ENCODE measurements at places on chromosomes 7 and 10.

GRCh38 chr7:135898226-135898625 is 78.9 kb downstream of the MTPN start:
- no peak for DNase-seq

DNA sequence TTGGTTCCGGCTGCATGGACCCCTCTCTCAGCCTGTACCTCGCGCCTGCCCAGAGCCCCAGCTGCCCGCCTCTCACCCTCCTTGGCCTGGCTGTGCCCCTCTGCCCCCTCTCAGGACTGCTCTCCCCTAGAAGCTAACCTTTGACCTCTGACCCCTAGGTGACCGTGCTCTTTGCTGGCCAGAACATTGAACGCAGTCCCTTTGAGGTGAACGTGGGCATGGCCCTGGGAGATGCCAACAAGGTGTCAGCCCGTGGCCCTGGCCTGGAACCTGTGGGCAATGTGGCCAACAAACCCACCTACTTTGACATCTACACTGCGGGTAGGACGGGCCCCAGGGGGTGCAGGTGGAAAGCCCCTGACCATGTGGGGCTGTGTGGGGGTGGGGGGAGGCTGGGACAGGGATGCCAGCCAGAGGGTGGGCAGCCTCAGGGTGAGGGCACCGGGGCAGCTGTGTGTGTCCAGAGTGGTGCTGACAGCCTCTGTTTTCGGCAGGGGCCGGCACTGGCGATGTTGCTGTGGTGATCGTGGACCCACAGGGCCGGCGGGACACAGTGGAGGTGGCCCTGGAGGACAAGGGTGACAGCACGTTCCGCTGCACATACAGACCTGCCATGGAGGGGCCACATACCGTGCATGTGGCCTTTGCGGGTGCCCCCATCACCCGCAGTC is 8.0 kb downstream of the FLNC start:
- DNase-seq = no peak

DNA sequence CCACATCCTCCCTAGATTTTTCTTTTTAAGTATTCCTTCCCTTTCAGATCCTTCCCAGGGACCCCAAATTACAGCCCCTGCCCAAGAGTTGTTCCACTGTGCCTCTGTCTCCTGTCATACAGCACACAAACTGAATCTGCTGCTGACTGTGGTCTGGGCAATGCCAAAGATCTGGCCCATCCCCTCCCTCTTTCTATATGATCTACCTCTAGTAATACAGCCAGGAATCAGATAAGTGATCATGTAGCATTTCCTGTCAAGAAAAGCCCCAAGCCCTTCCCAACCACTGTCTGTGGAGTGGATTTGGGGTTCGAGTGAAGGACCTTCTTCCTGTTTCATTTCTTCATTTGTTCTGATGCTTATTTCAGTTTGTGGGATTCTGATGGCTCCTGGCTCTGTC is 6.7 kb downstream of the STX1A start:
- DNase-seq = no peak

DNA sequence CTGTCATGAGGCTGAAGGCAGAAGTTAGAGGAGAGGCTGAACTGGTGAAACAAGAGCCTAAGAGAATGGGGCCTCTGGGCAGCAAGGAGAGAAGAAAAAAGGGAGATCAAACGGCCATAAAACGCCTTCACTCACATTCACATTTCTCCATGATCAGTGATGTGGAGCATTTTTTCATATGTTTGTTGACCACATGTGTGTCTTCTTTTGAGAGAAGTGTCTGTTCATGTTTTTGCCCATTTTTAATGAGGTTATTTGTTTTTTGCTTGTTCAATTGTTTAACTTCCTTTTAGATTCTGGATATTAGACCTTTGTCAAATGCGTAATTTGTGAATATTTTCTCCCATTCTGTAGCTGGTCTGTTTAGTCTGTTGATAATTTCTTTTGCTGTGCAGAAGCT is 155.0 kb downstream of the TMEM26 start:
- no peak for DNase-seq

GRCh38 chr10:95414844-95415485 is 124.2 kb upstream of the PDLIM1 start:
- no peak for DNase-seq

GRCh38 chr10:4283846-4284610 is 499.0 kb upstream of the KLF6 start:
- DNase-seq = no peak

- DNase-seq = no peak
These were observed 110.2 kb upstream of the FAM20C start for GRCh38 chr7:81926-82756.

GRCh38 chr10:72318418-72319262 is 36.1 kb downstream of the DNAJB12 start:
- DNase-seq = no peak

- DNase-seq = no peak
These were observed 42.6 kb downstream of the FAM20C start for GRCh38 chr7:234708-235553.

GRCh38 chr7:49398746-49399145 is 374.7 kb upstream of the VWC2 start:
- DNase-seq = no peak

- DNase-seq = no peak
These were observed 3.9 kb downstream of the LRIT1 start for GRCh38 chr10:84237199-84238051.

GRCh38 chr7:4020086-4020485 is 662.0 kb upstream of the FOXK1 start:
- no peak for DNase-seq

DNA sequence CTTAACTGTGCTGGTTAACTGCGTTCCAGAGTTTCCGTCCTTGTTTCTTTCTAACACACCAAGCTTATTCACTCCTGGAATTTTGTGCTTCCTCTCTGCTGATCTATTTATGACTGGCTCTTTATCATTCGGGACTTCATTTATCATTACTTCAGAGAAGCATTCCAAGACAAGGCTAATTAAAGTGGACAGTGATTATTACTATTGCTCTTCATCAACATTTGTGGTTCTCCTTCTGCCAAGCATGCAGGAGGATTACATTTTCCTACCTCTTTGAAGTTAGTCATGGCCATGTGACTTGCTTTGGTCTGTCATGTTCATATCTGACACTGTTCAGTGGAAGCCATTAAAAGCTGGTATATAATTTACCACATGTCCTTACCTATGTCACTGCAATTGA is 172.4 kb upstream of the AGR3 start:
- no peak for DNase-seq

GRCh38 chr7:77466450-77466849 is 50.3 kb upstream of the GSAP start:
- DNase-seq = no peak
